ENCODE measurements at places on chromosomes 2 and 18. TPM values are rescaled to one million over a fixed set of nuclear protein-coding genes. Genes with fewer than 3 reads are reported as not detected.

INHA gene
- 1.8 TPM for total RNA-seq

DNA sequence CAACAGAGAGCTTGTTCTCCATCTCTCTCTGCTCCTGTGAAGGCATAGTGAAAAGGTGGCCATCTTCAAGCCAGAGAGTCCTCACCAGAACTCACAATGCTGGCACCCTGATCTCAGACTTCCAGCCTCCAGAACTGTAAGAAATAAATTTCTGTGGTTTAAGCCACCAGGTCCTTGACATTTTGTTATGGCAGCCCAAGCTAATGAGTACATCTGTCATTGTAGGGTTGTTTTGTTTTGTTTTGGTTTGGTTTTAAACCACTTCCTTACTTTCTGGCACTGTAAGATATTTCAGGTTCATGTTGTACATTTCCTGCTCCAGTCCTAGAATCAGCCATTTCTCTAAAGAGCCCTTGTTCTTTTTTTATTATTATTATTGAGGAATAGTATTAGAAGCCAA is 171.2 kb downstream of the CPS1 start:
- no peak for DNase-seq

EPB41L3 gene
- total RNA-seq: 71.0 TPM

DNA sequence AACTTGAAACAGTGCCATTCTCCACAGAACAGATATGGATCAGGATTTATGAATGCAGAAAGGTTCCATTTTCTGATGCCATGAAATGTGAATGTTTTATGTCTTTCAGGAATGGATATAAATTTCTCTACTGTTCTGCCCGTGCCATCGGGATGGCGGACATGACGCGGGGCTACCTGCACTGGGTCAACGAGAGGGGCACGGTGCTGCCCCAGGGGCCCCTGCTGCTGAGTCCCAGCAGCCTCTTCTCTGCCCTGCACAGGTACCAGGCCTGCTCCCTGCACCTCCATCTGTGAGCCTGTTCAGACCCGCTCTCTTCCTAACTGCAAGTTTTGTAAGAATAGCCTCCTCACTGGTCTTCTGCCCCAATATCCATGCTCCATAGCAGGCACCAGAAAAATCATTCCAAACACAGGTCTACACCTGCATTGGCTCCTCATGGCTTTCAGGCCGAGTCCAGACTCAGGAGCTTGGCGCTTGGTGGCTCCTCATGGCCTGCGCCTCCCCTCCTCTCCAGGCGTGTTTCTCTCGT is 68.6 kb downstream of the LPIN1 start:
- no peak for DNase-seq

DNA sequence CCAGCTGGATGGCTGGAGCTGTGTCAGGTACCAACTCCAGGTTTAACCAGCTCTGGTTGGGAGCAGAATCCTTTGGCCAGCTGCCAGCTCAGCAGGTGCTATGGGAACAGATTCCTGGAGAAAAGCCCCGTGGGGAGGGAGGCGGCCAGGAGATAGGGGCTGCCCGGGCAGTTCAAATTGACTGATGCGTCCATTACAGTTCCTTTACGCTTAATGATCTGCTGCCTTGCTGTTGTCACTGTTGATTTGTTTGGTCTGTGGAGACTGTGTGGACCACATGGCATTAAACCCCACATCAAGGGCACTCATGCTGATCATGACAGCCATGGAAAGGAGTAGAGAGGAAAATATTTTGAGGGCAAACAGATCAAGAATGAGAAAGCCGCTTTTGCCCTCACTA is 200.0 kb downstream of the TSN start:
- DNase-seq: peak; percentile 65

DNA sequence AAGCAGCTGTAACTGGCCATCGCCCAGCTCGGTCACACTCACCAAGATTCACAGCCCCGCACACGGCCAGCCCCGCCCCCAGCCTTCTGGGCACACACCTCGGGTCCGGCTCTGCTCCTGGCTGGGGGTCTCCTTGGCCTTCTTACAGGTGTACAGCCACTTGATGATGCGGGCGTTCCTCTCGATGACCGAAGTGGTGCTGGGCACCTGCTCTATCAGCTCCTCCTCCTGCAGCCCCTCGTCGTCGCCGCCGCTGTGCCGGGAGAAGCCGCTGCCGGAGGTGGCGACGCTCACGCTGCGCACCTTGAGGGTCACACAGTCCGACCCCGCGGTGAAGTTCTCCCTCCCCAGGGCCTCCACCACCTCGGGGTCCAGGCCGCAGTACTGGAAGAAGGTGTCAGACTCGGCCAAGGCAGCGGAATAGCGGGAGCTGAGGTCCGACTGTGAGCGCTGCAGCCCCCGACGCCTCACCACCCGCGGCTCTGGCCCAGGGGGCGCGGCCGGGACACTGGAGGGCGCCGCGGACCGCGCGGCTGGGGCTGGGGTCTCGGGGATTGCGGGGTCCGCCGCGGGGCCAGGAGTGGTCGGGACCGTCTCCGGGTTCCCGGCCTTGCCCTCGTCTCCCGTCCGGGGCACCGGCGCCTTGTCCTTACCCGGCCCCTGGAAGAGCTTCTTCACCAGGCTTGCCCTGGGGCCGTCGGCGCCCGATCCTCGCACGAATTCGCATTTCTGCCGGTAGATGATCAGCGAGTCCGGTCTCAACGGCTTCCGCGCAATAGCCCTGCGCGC is 769 bp downstream of the FAM110C start:
- peak; percentile 52 for DNase-seq

GRCh38 chr2:46378616-46379015 is 81.4 kb downstream of the EPAS1 start:
- DNase-seq: no peak

FAM124B gene
- 3.5 TPM for total RNA-seq

- no peak for DNase-seq
Observed at GRCh38 chr18:50722311-50722710, 97.5 kb downstream of the MRO start.

GRCh38 chr18:69617888-69618287 is 217.2 kb downstream of the DOK6 start:
- no peak for DNase-seq

GRCh38 chr2:226151157-226151556 is 648.5 kb downstream of the IRS1 start:
- DNase-seq: peak; percentile 24

GRCh38 chr2:42545841-42546390 is 22.5 kb upstream of the MTA3 start:
- peak; percentile 23 for DNase-seq

Measured in stomach (tissue), 19 donors.